ENCODE measurements at places on chromosomes 3 and 15.

GRCh38 chr3:176430244-176431037 is 766.8 kb downstream of the TBL1XR1 start:
- no peak for DNase-seq

DNA sequence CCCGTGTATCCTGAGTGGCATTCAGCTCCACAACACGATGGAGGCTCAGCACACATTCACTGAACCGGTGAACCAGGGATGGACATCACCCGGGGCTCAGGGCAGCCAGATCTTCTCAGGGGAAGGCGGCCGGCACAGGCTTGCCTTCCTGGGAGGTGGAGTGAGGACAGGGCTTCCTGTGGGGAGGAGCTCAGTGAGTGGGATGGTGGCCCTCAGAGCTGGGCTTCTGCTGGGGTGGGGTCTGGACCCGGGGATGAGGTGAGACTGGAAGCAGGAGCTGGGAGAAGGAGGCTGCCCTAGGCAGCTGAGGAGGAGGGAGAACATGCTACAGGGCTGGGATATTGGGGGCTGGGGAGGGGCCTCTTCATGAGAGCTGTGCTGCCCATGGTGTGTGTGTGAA is 58.5 kb upstream of the PRR23E start:
- no peak for DNase-seq

DNA sequence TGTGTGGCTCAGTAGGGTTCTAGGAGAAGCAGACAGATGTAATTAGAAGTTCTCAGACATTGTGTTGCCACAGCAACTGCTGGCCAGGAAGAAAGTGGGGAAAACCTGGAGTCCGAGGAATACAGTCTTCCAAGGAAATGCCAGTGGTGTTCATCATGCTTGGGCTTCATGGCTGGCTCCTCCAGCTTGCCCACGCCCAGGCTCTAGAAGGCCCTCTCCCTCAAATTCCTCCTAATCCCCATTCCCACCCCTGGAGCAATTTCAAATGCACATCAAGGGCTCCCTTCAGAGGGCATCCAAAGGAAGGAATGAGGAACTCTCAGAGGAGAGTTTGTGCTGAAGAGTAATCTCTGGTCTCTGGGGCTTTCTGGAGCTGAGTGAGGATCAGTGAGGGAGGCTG is 21.9 kb downstream of the FSTL1 start:
- DNase-seq, result no peak

DNA sequence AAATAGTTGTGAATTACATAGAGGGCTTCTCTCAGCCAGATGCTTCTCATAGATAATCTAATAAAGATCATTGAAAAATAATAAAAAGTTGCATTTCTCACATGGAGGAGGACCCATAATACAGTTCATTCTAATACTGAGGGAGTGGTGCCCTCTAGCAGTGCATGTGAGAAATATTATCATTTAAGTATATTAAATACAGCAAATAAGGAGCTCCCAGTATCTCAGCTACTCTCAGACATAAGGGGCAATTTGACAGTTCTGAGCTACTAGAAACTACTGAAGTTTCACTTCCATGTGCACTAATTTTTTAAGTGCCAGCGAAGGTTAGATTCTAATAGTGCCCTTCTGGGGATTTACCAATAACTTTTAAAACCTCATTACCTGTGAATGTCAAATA is 188.3 kb downstream of the IL5RA start:
- DNase-seq, result no peak

DNA sequence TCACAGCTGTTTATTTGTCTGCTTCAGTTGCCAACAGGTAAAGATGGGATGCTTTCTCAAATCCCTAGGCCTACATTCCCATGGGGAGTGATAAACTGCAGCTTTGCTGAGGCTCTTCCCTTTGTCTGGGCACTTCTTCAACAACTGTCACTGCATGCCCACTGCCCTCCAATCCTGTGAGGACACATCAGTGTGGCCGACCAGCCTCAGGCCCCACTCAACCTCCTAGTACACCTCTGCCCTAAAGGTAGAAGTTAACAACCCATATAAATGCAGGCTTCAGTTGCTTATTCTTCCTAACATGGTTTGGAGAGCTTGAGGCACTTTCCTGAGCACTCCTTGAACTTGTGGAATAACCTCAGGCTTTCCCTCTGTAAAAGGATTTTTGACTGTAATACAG is 49.6 kb downstream of the ROPN1B start:
- no peak for DNase-seq

DNA sequence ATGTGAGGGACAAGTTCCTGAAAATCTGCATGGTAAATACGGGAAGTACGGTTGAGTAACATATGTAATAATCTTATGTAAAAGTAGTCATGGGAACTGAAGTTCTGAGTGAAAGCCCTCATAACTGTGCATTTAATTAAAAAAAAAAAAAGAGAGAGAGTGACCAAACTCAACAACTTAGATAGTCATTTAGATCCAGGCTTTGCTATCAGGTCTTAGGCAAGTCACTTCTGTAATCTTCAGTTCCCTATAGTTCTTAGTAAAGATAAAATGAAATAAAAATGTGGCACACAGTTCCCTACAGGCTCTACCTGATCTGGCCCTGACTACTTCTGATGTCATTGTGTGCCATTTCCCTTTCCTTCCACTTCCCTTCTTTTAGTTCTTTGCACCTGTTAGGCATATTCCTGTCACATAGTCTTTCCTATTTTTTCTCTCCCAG is 15.0 kb downstream of the RNF111 start:
- no peak for DNase-seq

DNA sequence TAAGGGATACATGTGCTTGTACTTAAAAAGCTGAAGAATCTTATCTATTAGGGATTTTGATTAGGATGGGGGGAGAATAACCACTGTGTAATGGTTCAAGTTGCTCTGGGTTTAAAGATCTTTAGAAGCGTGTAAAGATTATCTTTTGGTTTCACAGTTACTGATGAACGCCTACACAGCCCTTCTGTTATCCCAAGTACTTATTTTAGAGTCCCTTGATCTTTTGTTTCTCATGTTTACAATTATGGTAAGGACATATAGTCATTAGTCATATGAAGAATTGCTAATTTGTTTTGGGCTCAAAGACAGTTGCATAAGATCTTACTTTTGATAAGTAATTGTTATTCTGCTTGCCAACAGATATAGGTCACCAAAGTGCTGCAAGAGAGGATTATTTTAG is 160.1 kb downstream of the PLCL2 start:
- no peak for DNase-seq

DNA sequence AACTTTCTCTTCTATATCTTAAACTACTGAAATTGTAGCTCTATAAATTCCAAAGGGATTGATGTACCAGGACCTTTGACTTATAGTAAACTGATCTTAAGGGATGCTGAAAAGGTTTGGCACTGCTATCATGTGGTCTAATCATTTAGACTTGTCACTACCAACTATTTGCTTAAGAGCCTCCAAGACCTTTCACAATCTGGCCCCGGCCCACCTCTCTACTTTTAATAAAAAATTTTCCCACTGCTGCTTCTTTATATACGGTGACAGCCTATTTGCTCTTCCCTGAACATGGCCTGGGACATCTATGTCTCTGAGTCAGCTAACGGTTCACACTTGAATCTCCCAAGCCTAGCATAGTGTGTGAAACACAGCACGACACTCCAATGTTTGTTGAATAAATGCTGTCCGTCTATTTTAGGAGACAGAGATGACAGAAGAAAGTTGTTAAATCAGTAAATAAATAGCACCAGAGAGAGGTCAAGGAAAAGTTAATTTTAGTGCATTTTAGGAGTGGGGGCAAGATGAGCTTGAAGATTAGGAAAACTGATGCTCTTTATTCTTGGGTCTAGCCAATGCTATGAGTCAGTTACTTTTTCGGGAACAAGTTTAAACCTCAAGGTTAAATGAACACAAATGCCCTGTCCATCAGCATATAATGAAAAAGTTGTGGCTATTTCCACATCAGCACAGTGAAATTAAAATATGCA is 212.9 kb downstream of the TIGIT start:
- DNase-seq, result no peak

- no peak for DNase-seq
Measured at GRCh38 chr3:56747150-56747549, 54.6 kb downstream of the ARHGEF3 start.

Data from stimulated activated CD4-positive, alpha-beta T cell treated with anti-CD3 and anti-CD28 coated beads, Interleukin-12 subunit alpha, Interleukin-12 subunit beta, amount 100 ng/mL, for 48 hours (primary cell).